ENCODE measurements at places on chromosomes 16 and 17.
A peak's percentile ranks its signal among the peaks of the same experiment; 100 is the strongest.

DNA sequence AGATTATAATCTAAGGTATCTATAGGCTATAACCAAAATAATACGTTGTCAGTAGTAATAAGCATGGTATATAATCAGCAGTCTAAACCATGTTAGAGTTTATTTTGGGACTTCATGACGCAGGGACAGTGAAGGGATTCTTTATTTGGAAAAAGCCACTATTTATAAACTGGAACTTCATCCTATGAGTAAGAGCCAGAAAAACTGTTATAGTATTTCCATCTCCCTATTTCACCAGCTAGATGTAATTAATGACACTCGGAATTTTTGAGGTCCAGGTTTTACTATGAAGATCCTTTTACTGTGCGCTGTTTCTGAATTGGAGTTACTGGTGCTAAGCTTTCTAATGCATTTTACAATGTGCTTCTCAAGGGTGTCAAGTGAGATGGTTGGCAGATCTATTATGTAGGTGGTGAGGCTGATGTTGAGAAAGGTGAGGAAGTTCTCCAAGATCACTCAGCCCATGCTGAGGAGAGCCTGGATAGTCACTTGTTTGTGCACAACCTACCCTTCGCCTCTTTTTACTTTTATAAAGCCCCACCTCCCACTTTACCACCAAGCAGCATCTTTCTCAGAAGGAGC, 149.3 kb downstream of the MSI2 start:
- no peak for DNase-seq

- no peak for DNase-seq
Observed at GRCh38 chr17:41689497-41690299, 1.0 kb downstream of the EIF1 start.

DNA sequence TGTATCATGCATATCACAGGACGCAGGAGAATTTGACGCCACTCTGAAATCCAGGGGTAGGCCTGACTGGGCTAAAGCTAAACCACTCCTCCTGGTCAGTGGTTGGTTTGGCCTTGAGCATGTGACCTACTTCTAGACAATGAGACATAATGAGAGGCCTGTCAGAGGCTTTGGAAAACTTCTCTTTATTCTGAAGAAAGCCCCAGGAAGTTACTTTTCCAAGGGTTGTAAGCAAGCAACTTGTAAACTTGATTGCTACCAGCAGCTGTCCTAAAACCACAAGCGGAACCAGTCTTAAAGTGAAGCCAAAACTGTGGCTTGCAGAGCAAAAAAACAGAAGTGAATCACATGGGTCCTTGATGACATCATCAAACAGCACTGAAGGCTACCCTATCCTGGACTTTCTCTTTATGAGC, 138.2 kb upstream of the COX10 start:
- no peak for DNase-seq

DNA sequence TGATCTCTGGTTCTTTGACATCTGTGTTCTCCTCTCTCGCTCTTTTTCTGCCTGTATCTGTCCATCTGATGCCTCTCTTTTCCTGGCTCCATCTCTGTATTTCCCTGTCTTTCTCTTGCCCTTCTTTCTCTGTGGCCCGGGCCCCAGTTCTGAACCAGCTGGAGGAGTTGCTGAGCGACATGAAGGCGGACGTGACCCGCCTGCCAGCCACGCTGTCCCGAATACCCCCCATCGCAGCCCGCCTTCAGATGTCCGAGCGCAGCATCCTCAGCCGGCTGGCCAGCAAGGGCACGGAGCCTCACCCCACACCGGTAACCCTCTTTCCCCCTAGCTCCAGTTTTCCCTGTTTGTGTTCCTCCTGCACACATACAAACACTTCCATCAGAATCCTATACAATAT, 5.8 kb downstream of the RNF227 start:
- DNase-seq = no peak

DNA sequence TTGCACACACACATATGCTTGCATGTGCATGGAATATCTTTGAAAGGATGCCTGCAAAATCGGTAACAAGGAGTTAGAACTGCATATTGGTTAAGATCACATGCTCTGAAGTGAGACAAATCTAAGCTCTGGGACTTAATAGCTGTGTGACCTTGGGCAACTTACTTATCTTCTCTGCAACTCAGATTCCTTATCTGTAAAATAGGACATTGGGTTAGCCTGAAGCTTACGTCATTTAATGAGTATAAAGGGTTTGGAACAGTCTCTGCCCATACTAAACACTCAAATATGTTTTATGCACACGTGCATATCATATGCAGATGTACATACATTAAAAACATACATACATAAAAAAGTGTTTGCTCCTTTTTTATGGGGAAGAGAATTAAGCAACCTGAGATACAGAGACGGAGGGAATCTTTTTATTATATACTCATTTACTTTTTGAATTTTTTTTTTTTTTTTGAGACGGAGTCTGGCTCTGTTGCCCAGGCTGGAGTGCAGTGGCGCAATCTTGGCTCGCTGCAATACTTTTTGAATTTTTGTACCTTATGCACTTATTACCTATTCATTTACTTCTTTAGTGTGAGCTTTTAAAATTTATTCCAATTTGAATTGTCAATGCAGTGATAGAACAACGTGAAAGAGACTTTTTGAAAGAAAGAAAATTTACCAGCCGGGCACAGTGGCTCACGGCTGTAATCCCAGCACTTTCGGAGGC, 206.2 kb downstream of the CCDC182 start:
- DNase-seq = no peak

- DNase-seq = no peak
Observed at GRCh38 chr17:29162909-29163341, 17.3 kb downstream of the MYO18A start.

- DNase-seq = no peak
Observed at GRCh38 chr16:54171626-54172537, 114.7 kb downstream of the IRX3 start.

DNA sequence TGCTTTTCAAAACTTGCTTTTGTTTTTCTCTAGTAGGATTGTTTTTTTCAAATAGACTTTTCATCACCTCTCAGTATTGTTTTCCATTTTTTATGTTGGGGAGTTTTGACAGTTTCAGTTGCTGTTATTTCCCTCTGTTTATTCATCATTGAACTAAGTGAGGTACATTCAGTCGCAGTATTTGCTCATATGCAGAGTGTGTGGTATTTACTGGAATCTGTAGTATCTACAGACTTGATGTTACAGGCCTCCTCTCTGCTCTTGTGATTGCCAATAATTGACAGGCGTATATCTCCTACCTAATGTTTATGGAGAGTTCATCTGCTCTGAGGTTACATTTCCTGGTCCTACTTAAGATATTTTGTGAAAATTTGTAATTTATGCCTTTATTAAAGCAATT, 49.6 kb downstream of the COX10 start:
- DNase-seq = no peak

- no peak for DNase-seq
Observed at GRCh38 chr17:81447331-81447933, 52.2 kb downstream of the BAHCC1 start.

- peak; percentile 37 for DNase-seq
Observed at GRCh38 chr17:7351665-7352502, at the start of gene KCTD11. KCTD11 (plus strand) TSS chr17:7352162.

DNA sequence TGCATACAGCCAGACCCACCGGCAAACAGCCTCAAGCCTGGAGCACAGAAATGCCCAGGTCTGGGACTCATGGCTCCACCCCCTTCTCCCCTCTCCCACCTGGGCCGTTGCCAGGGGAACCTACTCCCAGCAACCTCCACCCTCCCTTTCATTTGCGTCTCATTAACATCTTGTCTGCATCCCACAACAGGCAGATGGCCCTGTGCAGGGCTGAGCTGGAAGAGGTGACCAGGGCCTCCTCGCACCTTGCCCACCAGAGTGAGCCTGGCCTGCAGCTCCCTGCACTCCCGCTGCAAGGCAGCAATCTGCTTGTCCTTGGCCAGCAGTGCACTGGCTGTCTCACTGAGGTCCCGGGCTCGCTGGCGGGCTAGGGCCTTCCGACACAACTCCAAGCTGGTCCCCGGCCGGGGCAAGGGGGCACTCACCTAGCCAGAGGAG, 3.3 kb downstream of the TSPOAP1 start:
- DNase-seq = no peak

DNA sequence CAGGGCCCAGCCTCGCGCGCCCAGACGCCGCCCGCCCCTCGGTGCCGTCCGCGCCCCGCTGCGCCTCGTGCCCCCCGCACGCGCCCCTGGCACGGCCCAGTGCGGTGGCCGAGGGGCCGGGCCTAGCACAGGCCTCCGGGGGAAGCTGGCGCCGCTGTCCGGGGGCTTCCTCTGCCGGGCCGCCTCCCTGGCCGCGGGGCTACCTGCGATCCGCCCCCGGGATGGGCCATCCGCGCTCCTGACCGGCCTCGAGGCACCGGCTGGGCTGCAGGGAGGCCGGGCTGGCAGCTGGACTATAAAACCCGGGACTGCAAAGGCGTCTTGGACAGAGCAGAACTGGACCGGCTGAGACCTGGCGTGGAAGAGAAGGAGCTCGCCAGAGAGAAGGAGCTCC, 783 bp downstream of the BHLHA9 start:
- no peak for DNase-seq

DNA sequence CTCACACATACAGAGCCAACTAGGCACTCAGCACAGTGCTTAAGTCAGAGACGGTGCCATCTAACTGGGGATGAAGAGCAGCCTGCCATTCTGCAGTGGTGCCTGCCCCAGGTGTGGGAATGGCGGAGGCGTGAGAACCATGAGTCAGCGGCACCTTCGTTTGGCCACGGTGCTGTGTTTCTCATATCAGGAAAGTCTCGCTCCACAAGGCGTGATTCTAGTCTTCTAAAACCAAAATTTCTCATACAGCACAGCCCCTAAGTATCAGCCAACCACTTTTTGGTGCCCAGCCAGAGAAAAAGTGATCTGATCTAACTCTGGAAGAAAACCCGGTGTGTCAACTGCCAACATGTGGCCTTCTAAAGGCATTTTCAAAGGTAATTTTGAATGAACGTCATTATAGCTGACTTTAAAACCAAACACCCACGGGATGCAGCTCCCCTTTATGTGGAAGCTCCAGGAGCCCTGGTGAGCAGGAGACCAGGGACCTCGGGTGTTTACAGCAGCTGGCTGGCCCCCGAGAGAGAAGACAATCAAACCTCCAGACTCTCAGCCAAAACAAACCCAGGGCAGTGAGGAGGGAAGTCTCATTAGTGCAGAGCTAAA, 54.6 kb downstream of the ABCC12 start:
- DNase-seq = no peak

DNA sequence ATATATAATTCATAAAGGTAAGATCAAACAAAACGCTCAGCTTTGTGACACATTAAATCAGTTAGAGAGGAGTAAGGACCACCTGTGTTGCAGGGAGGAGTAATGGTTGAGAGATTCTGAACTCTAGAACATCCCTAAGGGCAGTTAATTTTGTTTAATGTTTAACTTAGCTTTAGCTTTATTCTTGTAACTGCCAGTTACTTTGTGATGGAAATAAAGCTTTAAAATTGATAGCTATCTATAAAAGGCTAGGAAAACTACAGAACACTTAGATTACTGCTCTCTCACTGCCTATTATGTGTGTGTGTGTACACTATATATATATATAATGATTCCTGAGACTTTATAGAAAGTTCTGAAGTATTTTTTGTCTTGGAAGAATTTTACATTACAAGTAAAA, 37.8 kb downstream of the PTRH2 start:
- DNase-seq = no peak

GRCh38 chr17:21400816-21401593, 24.8 kb downstream of the KCNJ12 start:
- no peak for DNase-seq

GRCh38 chr16:35724551-35724950, 2265.1 kb downstream of the TP53TG3F start:
- no peak for DNase-seq

GRCh38 chr16:57150682-57151330, 35.0 kb downstream of the PSME3IP1 start:
- DNase-seq = no peak

GRCh38 chr16:87654826-87655225, 52.5 kb downstream of the JPH3 start:
- DNase-seq = no peak

- no peak for DNase-seq
Observed at GRCh38 chr16:73199214-73199613, 151.3 kb upstream of the ZFHX3 start.

GRCh38 chr17:72556944-72557826, 436.4 kb downstream of the SOX9 start:
- DNase-seq = peak; percentile 28

DNA sequence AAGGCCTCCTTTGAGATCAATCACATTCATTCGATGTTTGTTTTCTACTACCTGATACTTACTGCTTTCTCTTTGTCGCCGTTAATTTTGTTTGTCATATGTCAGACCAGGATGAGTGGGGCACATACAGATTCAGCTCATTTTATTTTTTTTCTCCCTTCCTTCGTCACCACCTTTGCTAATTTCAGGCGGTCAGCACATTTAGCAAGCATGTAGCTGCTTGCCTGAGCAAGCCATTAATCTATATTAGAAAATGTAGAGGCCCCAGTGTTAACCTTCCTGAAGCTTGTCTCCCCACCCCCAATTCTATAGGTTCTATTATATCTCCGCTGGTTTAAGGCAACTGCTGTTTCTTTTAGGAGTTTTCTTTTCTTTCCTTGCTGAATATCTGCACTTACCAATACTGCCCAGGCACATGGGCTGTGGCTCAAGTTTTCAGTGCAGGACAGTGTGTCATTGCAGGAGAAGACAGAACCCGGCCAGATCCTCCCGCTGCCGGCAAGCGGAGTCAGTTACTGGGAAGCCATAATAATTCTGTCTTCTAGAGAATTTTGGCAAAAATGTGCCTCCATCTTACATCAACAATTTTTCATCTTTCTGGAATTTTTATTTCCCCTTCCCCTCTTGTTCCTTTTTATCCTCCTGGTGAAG, 714.3 kb downstream of the WWOX start:
- DNase-seq = no peak

- DNase-seq = no peak
Observed at GRCh38 chr16:67666032-67666551, 458 bp downstream of the ENKD1 start.

DNA sequence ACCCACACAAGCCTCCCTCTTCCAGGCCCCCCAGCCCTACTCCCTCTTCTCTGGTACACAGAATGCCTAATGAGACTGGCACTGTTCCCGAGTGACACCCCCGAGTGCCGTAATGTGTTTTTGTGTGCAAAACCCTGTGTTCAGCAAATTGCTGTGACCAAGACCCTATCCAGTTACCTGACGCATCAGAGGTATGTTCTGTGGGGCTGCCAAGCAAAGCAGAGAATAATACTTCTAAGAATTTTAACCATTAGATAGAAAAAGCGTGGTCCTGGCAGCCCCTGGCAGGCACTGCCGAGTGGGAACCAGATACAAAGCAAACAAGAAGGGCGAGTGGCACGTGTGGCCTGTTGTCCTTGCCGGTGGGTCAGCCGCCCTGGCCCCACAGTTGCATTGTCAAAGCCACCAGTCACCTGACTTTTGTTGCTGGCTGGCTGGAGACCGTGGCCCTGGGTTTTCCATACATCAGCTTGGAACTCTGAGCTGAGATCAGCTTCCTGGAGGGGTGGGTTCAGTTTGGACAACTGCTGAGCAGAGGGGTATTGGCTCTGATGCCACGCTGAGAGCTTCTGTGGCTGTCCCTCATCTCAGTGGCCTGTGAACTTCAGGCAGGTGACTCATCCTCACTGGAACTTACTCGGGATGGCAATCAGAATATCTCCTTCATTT, 69.1 kb upstream of the BRD7 start:
- DNase-seq = no peak

Measured in stimulated activated CD4-positive, alpha-beta T cell treated with anti-CD3 and anti-CD28 coated beads, Interleukin-1b, Interleukin-23, amount 100 ng/mL, for 4 hours (primary cell).